ENCODE measurements at places on chromosomes 4 and X.

DNA sequence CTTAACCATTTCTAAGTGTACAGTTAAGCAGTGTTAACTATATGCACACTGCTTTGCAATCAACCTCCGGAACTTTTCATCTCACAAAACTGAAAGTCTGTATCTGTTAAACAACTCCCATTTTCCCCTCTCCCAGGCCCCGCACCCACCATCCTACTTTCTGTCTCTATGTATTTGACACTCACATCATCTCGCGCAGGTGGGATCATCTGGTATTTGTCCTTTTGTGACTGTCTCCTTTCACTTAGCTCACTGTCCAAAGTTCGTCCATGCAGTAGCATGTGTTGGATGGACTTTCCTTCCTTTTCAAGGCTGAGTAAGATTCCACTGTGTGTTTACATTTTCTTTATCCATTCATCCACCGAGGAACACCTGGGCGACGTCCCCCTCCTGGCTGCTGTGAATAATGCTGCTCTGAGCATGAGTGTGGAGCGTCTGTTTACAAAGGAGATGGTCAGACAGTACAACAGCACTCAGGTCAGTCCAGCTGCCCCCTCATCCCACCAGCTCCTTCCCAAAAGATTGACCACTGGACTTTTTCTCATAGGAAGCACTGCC lies 39.8 kb downstream of the DCTD start:
- DNase-seq, result no peak

DNA sequence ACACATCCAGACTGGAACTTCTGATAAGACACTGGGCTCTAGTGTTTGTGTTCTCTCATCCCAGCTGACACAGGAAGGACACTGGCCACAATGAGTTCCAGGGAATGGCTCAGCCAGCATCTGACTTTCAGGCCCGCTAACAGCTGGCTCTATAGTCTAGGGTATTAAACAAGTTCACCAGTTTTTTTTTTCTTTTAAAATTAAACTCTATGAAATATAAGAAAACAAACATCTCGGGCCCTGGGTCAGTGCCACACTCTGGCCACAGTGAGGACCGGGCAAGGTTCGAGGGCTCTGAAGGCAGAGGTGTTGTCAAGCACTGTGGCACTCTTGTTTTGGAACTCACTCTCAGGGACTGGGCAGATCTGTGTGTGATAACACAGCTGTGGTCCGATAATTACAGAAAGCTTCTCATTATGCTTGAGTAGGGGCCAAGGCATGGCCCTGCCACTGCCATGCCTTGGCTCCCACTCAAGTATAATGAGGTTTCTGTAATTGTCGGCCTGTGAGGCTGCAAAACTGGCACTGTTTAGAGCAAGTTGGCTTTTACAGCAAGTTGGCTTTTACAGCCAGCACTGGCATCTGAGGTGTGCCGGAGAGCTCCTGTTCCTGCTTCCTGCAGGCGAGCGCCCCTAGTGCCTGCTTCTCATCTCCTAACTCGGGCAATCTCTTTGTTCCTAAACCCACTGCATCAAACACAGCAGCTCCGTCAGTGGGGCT lies 62.8 kb downstream of the PPP1R2C start:
- DNase-seq, result no peak

GRCh38 chr4:58561170-58561569 lies 1451.0 kb upstream of the IGFBP7 start:
- DNase-seq, result no peak

- no peak for DNase-seq
Measured at GRCh38 chr4:118716304-118716703, 31.1 kb downstream of the METTL14 start.

DNA sequence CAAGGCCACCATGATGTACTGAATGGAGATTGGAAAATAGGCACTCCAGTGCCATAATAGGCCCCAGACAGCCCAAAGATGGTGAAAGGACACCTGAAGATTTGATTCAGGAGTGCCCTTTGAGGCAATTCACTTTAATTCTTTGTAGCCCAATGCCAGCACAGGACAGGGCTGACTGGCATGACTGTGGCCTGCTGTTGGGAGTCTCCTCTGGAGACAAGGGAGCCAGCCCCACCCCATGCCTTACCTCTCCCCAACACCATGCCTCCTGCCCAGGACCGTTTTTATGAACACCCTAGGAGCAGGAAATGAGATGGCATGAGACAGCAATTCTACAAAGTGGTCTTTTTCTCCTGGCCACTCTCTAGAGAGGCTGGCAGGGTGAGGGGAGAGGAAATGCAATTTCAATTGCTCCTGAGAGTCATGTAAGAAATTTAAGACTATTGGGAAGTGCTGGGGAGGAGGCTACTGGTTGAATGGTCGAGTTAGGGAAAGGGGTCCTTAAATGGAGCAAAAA lies 94.2 kb upstream of the MAMLD1 start:
- DNase-seq, result no peak

DNA sequence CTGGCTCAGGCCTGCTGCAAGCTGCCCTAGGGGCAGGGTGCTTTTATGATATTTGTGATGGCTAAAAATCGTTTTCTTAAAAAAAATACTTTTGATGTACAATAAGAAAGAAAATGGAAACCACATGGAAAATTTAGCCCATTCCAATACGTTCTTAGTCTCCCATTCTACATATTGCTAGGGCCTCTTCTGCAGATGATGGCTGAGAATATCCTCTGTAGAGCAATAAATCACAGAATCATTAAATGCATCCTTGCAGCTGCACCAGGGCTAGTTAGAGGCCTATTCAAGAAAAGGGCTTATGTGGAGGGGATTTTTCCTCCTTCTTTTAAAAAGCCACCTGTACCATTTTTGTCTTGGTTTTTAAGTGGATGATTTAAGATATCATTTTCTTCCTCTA lies 97.6 kb upstream of the C1GALT1C1 start:
- no peak for DNase-seq

DNA sequence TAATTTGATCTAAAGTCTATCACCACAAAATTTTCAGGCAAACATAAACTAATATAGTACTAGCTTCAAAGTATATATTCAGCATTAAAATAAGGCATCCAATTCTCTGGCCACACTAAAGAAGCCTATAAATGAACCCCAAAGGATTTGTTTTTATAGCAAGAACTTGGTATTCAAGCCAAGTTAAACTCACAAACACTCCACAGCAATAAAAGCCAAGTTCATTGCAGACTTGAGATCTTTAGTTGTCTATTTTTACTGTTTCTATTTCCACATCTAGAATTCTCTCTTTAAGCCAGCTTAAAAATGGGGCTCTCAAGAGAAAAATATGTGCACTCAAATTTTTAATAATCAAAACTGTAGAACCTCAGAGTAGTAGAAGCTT lies 51.1 kb downstream of the WDFY3 start:
- no peak for DNase-seq

GRCh38 chrX:41796046-41796445 lies 72.1 kb downstream of the GPR82 start:
- no peak for DNase-seq

DNA sequence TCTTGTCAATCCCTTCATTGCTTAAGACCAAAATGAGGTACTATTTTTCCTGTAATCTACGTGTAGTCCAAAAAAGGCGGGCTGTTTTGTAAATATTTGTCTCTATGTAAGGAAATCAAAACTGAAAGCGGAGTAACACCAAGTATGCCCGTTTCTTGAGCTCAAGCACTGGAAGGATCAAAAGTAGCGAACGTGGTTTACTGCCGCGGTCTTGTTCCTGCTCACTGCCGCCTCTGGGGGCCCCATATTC lies 71.5 kb downstream of the AFF1 start:
- no peak for DNase-seq

- DNase-seq, result no peak
Measured at GRCh38 chr4:135672202-135672601, 1470.6 kb upstream of the PABPC4L start.

DNA sequence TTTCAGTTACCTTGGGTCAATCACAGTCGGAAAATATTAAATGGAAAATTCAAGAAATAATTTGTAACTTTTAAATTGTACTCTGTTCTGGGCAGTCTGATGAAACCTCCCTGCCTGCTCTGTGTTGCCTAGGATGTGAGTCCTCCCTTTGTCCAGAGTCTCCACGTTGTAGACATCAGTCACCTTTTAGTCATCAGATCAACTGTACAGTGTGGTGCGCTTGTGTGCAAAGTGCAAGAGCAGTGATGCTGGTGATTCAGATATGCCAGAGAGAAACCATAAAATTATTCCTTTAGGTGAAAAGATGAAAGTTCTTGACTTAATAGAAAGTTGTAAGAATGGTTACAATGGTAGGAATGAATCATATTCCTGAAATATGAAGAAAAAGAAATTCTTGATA lies 1.4 kb downstream of the SPATA4 start:
- DNase-seq, result no peak

GRCh38 chr4:61202638-61203435 lies 2.7 kb downstream of the ADGRL3 start:
- DNase-seq, result peak; percentile 17

GRCh38 chrX:150099316-150099715 lies 161.0 kb upstream of the EOLA2 start:
- no peak for DNase-seq

DNA sequence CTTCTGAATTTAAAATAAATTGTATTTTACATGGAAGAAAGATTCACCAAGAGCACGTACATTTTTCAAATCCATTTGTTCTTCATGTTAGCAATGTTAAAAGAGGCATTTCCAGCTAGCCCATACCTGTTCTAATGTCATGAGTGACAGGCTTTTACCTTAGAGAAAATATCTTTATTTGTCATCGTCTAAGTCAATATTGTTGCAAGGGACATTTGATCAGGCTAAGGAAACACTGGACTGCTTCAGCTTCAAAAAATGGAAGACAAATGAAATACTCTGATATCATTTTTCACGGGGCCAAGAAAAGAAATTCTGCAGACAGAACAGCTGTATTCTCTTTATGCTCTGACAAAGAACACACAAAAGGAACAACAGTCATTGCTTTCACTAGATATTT lies 207.7 kb downstream of the RCHY1 start:
- DNase-seq, result no peak

GRCh38 chrX:109958266-109958665 lies 44.6 kb upstream of the TMEM164 start:
- no peak for DNase-seq

DNA sequence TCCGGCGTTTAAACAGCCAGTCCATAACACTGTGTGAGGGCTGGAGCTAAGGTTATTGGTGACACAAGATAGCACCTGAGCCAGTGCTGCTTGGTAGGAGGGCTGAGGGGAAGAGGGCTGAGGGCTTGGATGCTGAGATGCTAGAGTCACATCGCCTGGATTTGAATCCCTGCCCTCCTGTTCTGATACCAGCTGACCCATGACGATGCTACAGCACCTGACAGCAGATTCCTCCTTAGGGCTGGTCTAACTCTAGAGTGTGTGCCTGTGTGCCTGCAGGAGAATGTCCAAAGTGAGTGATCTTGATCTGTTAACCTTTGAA lies 102.5 kb downstream of the PTTG2 start:
- no peak for DNase-seq

DNA sequence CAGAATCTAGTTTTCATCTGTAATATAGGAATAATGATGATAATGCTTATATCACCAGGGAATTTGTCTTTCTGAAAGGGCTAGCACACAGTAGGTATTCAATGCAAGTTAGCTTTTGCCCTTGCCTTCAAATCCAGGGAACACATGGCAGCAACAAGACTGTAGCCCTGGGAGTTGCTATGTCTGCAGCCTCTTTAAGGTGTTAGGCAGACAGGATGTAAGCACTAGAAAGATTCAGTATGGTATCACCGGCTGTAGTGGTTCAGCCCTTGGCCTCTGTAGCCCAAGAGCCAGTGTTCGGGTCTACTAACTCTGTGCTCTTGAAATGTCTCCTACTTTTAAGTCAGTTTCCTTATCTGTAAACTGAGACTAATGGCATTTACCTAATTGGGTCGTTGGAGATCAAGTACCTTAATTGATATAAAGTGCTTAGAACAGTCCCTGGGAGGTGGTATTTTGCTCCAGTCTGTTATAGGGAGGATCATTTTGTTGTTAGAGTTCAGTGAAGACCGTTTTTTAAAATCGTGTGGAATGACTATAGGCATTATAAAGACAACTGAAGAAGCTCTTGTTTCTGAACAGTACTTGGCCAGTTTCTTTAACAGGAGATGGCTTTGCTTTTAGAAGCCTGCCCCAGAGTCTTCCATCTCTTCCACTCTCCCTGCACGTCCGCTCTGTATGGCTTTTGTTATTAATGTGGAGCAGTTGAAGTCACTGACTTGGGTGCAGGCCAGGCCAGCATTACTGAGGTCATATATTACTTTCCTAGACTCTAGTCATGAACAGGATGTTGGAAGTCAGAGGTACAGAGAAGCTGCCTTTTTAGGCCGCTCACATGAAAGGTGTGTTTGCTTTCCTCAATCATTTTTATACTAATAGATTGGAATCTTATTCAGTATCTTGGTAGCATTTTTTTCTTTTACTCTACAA lies 44.8 kb downstream of the GAB1 start:
- no peak for DNase-seq

- no peak for DNase-seq
Measured at GRCh38 chrX:153647461-153648357, 706 bp downstream of the DUSP9 start.

GRCh38 chrX:49041744-49042580 lies 1.2 kb downstream of the TFE3 start:
- DNase-seq, result no peak

DNA sequence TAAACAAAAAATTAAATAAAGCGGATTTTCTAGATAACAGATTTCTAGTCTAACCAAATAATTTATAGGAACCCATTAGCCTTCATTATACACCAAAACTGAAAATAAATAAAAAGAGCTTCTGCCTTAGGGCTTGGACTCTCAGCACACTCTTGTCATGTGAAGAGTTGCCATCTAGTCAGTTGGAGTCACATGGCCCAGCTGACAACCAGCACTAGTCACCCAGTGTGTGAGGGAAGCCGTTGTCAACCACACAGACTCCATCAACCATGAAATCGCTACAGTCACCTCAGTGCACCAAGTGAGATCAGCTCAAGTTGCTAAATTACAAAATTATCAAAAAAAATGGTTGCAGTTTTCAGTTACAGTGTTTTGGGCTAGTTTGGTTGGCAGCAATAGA lies 470.0 kb downstream of the GASK1B start:
- DNase-seq, result no peak

DNA sequence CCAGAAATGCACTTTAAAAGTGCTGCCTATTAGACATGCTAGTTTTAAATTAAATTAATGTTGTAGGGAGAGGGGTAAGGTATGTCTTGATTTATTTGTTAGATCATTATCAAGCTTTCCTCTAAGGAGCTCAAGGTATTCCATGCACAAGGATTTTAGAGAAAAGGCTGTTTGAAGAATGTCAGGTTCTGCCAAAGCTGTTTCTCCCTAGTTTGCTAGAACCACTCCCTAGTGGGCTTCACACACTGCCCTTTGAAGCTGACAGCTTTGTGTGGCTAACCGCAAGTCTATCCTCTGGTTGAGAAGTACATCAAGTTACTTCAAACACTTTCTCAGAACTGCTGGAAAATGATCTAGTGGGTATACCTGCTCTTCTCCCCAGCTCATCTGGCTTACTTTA lies 32.3 kb downstream of the RASL11B start:
- no peak for DNase-seq

DNA sequence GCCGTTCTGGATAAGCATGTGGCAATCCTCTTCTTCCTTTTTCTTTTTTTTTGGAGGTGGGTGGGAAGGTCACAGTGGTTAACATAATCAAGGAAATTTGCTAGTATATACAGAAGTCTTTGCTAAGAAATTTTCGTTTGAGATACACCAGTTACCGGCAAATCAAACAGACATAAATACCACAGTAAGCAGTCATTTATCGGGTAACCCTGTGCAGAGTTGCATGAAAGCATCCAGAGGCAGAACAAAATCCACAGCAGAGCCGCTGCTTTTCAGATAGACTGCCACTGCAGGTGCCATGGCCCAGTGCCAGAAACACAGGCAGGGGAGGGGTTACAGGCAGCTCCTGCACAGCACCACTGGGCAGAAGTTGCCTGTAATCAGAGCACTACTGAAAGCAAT lies 179.1 kb upstream of the MAB21L2 start:
- DNase-seq, result peak; percentile 3
